Psoas muscle (tissue), 8 donors: ENCODE measurements at places on chromosomes 4 and X. TPM values are rescaled to one million over a fixed set of nuclear protein-coding genes. Genes with fewer than 3 reads are reported as not detected.

Gene GPRIN3
- total RNA-seq: 1.2 TPM

Gene OTC
- 0.29 TPM for total RNA-seq

Gene LRAT
- total RNA-seq: not detected

GRCh38 chr4:80185787-80186548 is 11.3 kb upstream of the PRDM8 start:
- DNase-seq: no peak
- peaks cover 13% of the 10 kb centered on the region for H3K4me1 ChIP-seq
- peak overlapping the region; percentile 70 for H3K4me3 ChIP-seq
- H3K27ac ChIP-seq: no peak overlapping the region
- peaks cover 78% of the 10 kb centered on the region for H3K27me3 ChIP-seq

DNA sequence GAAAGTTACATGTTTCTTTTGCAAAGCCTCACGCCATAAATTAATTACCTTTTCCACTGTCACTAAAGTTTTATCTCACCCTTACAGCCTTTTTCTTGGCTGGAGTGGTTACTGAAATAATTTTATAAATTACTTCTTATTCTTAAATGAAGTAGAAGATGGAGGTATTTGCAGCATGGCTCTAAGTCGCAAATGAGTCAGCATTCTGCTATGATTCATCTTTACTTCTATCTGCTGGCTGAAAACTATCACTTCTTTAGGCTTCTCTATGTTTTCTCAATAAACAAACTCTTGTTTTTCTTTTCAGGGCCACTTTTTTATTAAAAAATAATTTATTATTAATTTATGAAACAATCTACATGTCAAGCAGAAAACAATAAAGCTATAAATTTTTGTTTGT is 210.2 kb upstream of the GYPA start:
- H3K4me3 ChIP-seq: no peak overlapping the region
- DNase-seq: no peak
- no peak overlapping the region for H3K27ac ChIP-seq
- peaks cover 2% of the 10 kb centered on the region for H3K27me3 ChIP-seq
- H3K36me3 ChIP-seq: no peaks in the 10 kb centered on the region
- H3K4me1 ChIP-seq: no peaks in the 10 kb centered on the region

GRCh38 chr4:184214931-184215330 is 2.7 kb downstream of the ENPP6 start:
- no peak overlapping the region for H3K4me3 ChIP-seq
- no peaks in the 10 kb centered on the region for H3K4me1 ChIP-seq
- H3K27me3 ChIP-seq: no peaks in the 10 kb centered on the region
- H3K27ac ChIP-seq: no peak overlapping the region

- H3K36me3 ChIP-seq: no peaks in the 10 kb centered on the region
- H3K27ac ChIP-seq: no peak overlapping the region
Observed at GRCh38 chrX:130176354-130176776, 4.6 kb downstream of the RAB33A start.

Gene SYN1
- 7.0 TPM for total RNA-seq

DNA sequence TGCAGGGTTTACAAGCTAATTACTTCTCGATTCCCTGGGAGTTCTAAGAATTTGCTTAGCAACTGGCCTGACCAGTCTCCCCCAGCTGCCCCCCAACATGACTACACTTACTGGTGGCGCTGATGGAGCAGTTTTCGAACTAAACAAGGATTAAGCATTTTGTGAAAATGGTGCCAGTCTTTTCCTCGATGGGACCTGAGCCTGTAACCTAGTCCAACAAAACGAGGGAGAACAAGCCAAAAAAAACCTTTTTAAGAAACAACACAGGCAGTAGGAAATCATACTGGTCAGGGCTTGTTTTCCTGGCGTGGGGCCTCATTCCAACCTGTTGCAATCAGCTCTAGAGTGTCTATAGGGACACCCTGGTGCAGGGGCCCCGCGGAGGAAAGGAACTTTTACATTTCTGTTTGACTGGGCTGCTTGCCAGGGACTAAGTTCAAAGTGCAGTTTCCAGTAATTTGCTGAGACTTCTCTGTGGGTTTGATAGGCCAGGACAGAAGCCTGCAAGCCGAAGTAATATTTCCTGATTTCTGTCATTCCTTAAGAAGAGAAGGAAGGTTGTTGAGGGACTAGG is 158.7 kb downstream of the SPRY1 start:
- H3K27me3 ChIP-seq: no peaks in the 10 kb centered on the region
- no peaks in the 10 kb centered on the region for H3K36me3 ChIP-seq
- DNase-seq: peak; percentile 88
- H3K4me1 ChIP-seq: peaks cover 22% of the 10 kb centered on the region
- H3K27ac ChIP-seq: peak overlapping the region; percentile 66
- peak overlapping the region; percentile 24 for H3K4me3 ChIP-seq

DNA sequence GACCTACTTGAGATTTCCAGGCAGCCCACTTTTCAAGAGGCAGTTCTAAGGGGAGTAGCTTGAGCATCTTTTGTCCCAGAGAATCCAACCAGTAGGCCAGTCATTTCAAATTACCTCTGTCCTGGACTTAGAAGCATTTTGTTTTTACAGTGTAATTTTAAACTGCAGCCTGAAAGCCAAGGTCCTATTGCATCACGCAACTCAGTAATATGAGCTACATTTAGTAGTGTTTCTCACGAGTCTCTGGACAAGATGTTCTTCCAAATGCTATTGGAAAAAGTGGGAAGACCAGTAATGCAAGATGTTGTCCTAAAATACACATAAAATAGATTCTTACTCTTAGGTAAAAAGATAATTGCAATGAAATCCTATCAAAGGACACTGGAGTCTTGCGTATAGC is 182.5 kb upstream of the ARX start:
- H3K36me3 ChIP-seq: no peaks in the 10 kb centered on the region
- no peak overlapping the region for H3K4me3 ChIP-seq
- no peak for DNase-seq
- H3K27me3 ChIP-seq: no peaks in the 10 kb centered on the region

Gene NXF2B
- not detected for total RNA-seq

DNA sequence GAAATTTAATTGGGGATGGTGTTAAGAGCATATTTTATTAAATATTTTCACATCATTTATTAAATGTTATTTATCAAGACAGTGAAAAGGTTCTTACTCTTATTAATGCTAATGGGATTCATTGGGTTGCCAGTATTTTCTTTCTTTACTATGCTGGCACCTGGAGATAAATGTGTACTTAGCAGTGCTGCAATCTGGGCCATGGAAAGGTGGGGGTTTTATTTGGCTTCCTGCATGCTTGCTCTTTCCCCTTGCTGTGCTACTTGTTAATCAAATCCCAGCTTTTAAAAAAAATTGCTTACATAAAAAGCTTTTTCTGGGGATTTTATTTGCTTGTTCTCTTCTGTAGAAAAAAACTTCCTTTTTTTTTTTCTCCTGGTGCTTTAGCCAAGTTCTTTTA is 48.3 kb downstream of the ZAR1 start:
- DNase-seq: no peak
- peaks cover 4% of the 10 kb centered on the region for H3K36me3 ChIP-seq
- no peak overlapping the region for H3K27ac ChIP-seq
- no peaks in the 10 kb centered on the region for H3K27me3 ChIP-seq
- H3K4me3 ChIP-seq: no peak overlapping the region

DNA sequence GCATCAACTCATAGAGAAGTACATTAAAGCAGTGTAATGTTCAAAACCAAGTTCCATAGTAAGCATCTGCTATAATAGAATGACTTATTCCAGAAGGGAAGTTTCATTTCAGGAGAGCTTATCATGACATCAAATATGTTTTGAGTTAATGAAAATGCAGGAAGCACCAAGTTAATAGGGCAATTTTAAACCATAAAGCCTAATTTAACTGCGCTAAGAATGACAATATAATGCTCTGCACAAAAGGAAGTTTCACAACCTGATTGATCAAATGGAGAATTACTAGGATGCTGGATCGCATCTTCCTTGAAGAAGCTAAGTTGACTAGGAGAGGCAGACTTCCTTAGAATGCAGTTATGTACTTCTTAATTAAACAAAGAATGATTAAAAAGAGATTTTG is 416.9 kb upstream of the MAGEB2 start:
- no peaks in the 10 kb centered on the region for H3K27me3 ChIP-seq
- no peaks in the 10 kb centered on the region for H3K36me3 ChIP-seq
- H3K27ac ChIP-seq: no peak overlapping the region
- no peak overlapping the region for H3K4me3 ChIP-seq
- DNase-seq: no peak

DNA sequence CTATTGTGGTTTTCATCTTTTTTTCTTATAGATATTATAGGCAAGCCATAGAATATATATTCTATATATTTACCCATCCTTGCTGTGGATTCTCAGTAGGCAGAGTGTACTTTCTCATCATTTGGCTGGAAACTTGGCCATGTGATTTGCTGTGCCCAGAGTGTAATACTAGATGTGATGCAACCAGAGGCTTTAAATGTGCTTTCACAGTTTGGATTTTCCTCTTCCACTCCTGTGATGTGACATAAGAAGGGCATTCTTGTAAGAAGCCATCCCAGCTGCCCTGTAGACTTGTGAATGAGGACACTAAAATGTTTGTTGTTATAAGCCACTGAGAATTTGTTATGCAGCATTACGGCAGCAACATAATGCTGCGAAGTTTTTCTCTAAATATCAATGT is 10.4 kb upstream of the HPGDS start:
- H3K4me3 ChIP-seq: no peak overlapping the region
- no peaks in the 10 kb centered on the region for H3K36me3 ChIP-seq

DNA sequence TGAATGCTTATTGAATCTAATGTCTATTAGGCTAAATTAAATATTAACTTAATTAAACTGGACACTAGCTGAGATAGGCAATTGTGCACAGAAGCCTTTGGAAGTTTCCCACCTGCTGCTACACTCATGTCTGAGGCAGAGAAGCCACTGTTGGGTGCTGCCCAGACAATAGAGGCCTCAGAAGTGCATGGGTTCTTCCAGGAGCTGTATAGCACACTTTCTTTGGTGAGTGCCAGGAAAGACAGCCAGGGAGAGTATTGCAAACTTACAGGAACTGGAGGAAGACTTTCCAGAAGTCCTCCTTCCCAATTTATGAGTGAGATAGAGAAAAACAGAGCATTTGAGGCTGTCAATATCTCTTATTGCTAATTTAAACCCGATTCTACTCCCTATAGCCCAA is 89.9 kb downstream of the GPAT3 start:
- H3K27ac ChIP-seq: peak overlapping the region; percentile 90
- peak overlapping the region; percentile 54 for H3K4me3 ChIP-seq
- peaks cover 27% of the 10 kb centered on the region for H3K4me1 ChIP-seq
- no peaks in the 10 kb centered on the region for H3K36me3 ChIP-seq

DNA sequence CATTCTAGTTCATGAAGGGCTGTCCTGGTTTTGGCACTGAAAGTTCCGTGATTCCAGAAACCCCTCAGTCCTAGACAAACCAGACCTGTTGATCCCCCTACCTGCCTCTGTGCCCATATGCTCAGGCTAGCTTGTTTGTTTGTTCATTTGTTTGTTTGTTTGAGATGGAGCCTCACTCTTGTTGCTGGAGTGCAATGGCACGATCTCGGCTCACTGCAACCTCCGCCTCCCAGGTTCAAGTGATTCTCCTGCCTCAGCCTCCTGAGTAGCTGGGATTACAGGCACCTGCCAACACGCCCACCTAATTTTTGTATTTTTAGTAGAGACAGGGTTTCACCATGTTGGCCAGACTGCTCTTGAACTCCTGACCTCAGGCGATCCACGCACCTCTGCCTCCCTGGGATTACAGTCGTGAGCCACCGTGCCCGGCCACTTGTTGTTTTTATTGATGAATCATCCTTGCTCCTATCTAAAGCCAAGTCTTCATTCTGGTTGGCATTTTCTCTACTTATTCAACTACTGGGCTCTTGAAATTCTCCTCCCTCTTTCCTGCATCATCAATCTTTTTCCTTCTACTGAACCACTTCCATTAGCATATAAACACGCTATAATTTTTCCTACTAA is 86.3 kb upstream of the BMP2K start:
- no peak overlapping the region for H3K27ac ChIP-seq
- DNase-seq: no peak
- no peaks in the 10 kb centered on the region for H3K4me1 ChIP-seq
- no peak overlapping the region for H3K4me3 ChIP-seq
- H3K36me3 ChIP-seq: no peaks in the 10 kb centered on the region

DNA sequence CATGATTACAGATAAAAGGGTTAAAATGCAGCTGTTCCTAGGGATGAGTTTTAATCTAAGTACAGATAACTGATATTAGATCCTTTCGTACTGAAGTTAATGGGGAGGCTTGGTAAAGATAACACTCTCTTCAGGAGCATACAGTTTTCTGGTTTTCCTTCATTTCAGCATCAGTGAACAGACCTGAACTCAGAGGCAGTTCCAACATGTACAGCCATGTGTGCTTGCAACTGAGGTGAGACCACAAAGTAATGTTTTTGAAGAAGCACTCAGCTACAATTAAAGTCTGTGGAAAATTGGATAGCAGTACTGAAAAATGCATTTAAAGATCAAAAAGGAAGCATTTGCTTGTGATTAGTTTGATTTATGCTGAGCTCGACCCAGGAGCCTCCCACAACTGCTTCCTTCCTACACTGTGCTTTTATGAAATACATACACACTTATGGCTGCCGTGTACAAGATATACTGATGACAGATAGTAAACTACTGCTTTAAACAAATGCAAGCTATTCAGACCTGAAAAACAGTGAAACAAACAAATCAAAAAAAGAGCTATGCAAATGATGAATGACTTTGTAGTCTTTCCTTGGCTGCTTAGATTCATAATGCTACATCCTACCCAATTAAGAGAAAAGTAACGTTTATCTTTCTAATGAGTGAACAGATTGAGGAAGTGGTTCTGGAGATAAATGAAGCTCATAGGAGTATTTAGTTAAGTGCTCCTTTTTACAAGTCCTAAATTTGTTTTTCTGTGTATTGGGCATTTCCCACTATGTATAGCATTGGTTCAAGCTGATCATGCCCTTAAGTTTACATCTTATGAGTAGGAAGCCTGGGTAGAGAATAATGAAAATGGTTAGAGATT is 68.4 kb downstream of the PDLIM5 start:
- H3K4me1 ChIP-seq: peaks cover 92% of the 10 kb centered on the region
- peak overlapping the region; percentile 64 for H3K27ac ChIP-seq
- no peak overlapping the region for H3K4me3 ChIP-seq
- no peaks in the 10 kb centered on the region for H3K27me3 ChIP-seq
- DNase-seq: no peak

- no peaks in the 10 kb centered on the region for H3K4me1 ChIP-seq
- H3K27ac ChIP-seq: no peak overlapping the region
- H3K4me3 ChIP-seq: no peak overlapping the region
- DNase-seq: no peak
Observed at GRCh38 chrX:82320569-82320968, 1118.7 kb downstream of the SH3BGRL start.

DNA sequence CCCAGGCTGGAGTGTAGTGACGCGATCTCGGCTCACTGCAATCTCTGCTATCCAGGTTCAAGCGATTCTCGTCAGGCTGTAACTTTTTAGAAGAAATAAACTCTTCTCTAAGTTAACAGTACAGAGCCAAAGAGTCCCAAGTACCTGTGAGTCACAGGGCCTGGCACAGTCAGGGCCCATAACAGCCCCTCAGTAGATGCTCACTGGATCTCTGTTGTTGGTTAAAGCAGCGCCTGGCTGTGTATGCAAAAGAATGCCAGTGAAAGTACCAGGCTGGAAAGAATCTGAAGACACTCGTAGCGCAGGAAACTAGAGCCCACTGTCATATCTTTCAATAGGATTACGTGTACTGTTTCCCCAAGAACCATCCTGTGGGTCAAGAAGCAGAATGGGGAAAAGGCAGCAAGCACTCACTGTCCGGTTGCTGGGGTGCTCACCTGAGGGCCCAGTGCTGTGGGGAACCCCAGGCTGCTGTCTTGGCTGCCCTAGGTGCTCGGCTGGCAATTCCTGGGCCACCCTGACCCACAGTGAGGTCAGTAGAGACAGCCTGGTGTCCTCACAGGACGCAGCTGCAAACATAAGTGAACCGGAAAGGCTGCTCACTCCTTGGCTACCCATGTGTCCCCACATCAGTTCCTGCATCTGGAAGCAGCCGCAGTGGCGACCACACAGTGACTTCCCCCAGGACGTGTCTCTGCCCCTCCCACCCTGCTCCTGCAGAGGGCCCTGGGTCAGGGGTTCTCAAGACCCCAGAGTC is 3.1 kb upstream of the SLBP start:
- H3K4me1 ChIP-seq: peaks cover 51% of the 10 kb centered on the region
- no peaks in the 10 kb centered on the region for H3K27me3 ChIP-seq
- no peak for DNase-seq
